Airway epithelial cell (primary cell): ENCODE measurements at places on chromosomes 11 and 22. TPM values are rescaled to one million over a fixed set of nuclear protein-coding genes. Genes with fewer than 3 reads are reported as not detected.

GP1BB gene
- total RNA-seq = 15.0 and 20.3 TPM in 2 replicates

PYGM gene
- total RNA-seq = 0.14 and 0.79 TPM in 2 replicates

FGF3 gene
- not detected in 2 replicates for total RNA-seq

DDB1 gene
- 145 and 181 TPM in 2 replicates for total RNA-seq

MS4A15 gene
- total RNA-seq = not detected in 2 replicates

TRIM48 gene
- not detected in 2 replicates for total RNA-seq

RFPL1 gene
- total RNA-seq = not detected in 2 replicates

C11orf86 gene
- total RNA-seq = not detected in 2 replicates

TRIM49 gene
- total RNA-seq = not detected in 2 replicates

CEND1 gene
- 0.07 TPM in 1 of 2 replicates, not detected in the other for total RNA-seq

KRTAP5-2 gene
- total RNA-seq = not detected in 2 replicates

ME3 gene
- total RNA-seq = 2.7 and 10.4 TPM in 2 replicates

LGR4 gene
- 41.8 and 45.8 TPM in 2 replicates for total RNA-seq

HSPB2 gene
- not detected in 2 replicates for total RNA-seq

DDX10 gene
- total RNA-seq = 21.7 and 21.9 TPM in 2 replicates

GGTLC2 gene
- total RNA-seq = not detected in 2 replicates

SIK2 gene
- total RNA-seq = 3.9 and 5.1 TPM in 2 replicates
